ENCODE measurements at places on chromosomes 6 and 20.
A peak's percentile ranks its signal among the peaks of the same experiment; 100 is the strongest.

GRCh38 chr20:33945391-33946081 lies 48.2 kb upstream of the RALY start:
- no peak for DNase-seq

DNA sequence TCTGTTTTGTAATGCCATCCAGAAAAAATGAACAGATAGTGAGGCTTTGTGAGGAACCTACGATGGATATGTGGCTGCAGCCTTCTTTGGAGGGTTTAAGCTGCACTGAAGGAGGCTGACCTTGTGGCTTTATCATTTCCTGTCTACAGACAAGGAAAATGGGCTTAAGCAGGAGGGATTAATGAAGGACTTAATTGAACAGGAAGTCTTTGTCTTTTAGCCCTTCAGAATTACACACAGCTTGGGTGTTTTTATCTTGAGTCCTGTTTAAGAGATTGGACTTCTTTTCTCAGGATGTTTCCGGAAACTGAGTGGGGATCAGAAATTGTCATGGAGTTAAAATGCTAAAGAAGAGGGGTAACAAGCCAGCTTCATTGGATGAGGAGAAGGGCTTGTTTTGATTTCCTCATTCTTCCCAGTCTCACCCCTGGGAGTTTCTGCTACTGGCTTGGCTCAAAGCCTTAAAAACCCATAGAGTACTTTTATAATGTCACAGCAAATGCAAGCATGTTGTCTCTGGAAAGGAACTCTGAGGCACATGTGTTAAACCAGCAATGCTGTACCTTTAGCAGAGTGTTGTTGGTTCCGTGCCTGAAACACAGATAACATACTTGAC lies 193.6 kb downstream of the JARID2 start:
- no peak for DNase-seq

DNA sequence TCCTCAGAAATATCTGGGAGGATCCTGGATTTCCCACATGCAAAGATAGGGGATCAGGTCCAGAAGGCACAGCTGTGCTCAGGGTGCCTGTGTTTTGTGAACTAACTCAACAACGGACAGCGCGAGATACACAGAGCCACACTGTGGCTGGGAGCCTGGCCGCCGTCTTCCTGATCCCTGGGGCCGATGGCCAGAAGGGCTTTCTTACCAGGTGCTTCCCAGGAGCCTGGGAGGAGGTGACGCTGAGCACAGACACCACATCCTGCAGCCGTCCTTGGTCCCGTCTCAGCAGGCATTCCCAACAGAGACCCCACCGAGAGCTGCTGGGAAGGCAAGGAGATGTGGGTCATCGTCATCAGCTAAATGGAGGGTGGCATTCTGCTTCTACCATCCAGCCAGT lies 144.6 kb upstream of the AFDN start:
- no peak for DNase-seq

DNA sequence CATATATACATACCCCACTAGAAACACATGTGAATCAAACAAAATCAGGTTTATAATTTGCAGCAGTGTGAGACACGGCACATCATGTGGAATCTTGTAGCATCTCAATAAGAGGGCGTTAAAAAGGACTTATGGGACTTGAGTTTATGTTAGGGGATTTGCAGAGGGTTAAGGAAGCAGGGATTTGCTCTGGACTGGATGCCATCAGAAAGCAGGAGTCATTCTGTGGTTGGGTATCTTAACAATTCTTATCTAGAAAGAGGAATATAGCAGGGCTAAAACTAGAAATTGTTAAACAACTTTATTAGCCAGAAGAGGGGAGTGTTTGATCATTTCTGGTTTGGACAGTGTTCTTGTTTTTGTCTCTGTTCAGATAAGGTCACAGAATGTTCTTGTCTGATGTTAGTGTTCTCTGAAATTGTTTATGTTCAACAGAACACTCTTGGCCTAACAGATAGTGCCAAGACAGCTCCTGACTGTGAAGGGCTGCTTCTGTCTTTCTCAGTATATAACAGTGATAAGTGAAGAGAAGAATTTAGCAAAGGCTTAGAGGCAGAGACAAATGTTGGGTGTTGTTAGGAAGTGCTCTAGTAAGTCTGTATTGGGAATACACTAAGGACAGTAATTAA lies 39.2 kb downstream of the LIN28B start:
- DNase-seq: peak; percentile 13

DNA sequence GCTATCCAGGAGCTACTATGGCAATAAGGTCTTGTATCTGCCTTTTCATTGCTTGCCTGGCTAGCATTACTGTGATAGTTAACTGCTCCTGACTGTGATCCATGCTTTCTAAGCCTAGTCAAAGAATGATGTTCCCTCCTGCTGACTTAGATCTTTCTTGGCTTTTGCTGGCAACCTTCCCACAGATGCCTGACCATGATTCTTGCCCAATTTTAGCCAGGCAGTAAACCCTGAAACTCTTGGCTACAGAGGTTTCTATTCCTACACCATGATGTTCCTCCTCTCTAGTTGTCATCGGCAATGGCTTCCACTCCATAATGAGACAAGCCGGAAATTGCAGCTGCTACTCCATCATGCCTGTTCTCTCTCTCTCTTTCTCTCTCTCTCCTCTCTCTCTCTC lies 238.1 kb downstream of the HAO1 start:
- no peak for DNase-seq

- DNase-seq: peak; percentile 53
These were observed 706 bp upstream of the SNX14 start for GRCh38 chr6:85594197-85594930.

DNA sequence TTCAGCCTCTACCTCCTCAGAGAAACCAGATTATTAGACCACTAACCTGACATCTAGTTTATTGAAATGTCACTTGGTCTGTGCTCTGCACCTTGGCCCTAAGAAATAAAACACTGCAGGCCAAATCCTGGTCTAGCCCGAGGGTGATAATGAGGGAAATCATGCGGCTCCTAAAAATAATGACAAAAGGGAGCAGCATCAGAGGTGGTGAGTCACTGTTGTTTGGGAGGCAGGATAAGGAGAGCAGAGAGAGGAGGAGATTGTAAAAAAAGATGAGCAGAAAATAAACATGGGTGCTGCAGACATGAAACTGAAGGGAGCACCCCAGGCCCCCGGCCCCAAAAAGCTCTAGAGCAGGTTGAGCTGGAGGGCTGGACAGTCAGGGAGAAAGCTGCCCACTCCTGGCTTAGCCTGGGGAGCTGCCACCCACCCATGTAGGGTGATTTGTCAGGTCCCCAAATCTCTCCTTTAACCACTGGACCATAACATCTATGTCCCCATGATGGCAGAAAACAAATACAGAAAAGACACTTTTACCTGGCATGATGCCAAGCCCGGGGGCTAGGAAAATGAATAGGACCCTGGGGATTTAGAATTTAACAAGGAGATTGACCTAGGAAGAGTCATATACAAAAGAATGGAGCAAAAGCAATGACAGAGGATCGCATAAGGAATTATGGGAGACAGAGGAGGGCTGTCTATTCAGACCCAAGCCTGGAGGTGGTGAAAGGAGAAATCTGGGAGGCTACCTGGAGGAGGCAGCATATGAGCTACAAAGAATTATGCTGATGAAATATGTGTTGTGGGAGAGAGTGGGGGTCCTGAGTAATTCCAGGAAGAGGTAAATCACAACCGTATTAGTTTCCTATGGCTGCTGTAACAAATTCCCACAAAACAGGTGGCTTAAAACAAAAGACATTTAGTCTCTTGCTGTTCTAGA lies 103.7 kb downstream of the SNAP25 start:
- DNase-seq: no peak

DNA sequence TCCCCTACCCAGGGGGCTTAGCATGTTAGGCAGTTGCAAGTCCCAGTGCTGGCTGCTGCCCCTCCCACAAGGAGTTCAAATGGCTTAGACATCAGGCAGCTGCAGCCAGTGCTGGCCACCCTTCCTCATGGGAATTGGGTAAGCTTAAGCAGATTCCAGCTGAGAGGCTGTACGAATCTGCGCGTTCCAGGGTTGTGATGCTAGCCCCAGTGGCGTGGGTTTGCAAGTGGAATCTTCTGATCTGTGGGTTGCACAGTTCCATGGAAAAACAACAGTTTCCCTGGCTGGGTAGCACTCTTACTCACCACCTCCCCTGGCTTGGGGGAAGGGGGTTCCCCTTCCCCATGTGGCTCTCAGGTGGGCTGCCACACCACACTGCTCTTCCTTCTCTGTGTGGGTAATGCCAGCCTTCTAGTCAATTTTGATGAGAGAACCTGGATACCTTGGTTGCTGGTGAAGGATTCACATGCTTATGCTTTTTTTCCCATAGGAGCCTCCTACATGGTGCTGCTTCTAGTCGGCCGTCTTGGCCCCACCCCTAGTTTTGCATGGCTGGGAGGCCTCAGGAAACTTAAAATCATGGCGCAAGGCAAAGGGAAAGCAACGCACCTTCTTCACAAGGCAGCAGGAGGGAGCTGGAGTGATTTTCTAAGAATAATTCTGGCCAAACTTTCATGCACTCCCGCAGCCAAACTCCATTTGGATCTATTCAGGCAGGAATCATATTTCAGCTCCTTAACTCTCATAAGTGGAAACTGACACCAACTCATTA lies 13.0 kb downstream of the DYNLT2 start:
- no peak for DNase-seq

GRCh38 chr6:33822575-33823395 lies 19.0 kb upstream of the MLN start:
- peak; percentile 18 for DNase-seq

DNA sequence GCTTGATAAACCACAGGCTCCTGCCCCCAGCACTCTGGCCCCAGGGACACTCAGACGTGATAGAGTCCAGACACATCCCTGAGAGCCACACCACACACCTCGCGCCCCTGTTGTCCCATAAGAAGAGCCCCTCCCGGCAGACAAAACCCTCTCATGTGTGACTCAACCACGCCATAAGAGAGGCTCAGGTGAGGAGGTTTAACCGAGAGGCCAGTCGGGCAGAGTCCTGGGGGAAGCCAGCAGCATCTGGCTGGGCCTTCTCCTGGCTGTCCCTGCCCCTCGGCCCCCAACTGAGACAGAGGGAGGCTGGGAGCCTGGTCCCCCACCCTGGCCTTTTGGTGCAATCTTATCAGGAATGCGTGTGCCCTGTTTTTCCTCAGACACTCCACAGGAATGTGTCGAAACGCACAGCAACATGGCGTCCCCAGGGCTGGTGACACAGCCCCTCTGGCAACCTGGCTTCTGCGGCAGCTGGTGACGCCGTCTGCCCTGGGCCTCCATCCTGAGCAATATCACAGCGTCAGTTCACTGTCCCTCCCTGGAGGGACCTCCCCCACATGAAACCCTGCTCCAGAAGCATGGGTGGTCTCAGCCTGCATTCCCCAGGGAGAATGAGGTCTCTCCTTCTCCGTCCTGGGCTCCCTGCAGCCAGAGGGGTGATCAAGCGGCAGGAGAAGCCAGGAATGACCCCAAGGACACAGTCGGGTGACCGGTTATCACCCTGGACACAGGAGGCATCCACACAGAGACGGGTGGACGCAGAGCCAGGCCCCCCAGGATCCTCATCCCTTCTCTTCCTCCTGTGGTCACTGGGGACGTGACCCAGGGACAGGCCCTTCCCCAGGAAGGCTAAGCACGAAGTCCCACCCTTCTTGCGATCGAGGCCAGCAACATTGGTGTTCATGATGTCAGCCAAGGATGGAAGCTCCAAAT lies 156.6 kb upstream of the AFDN start:
- DNase-seq: no peak

DNA sequence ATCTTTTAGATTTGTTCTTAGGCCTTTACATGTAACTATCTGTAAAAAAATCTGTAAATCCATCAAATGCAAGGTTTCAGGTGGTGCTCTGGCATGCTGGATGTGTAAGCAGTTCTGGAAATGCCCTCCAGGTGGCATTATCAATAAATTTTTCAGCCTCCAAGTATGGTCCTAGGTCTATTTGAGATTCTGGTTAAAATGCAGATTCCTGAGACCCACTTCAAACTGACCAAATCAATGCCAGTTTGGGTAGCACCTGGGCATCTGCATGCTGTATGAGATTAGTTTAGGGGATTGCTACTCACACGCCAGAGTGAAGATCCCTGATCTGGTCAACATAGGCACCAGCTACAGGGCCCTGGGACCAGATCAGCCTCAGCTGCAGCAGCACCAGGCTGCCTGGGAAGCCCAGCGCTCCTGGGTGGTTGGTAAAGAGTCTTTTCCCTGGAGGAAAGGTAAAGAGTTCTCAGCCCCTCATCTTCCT lies 507.3 kb upstream of the CITED2 start:
- DNase-seq: peak; percentile 62

- no peak for DNase-seq
These were observed 37.6 kb upstream of the IRF4 start for GRCh38 chr6:353642-354614.

DNA sequence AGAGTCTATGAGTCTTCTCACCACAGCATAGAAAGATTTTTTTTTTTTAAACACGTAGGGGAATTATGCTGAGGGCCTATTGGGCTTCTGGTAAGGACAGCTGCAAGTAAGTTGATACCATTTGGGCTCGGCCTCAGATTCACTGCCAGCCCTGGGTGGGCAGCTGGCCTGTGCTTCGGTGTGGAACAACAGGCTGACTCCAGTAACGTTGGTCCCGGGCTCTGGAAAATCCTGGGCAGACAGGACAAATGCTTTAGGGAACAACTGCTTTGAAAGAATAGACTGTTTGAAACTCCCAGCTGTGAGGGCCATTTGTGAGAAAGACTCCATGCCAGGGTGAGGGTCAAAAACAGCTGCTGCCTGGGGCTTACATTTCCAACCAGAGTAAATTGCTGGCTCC lies 366.5 kb downstream of the QKI start:
- no peak for DNase-seq

DNA sequence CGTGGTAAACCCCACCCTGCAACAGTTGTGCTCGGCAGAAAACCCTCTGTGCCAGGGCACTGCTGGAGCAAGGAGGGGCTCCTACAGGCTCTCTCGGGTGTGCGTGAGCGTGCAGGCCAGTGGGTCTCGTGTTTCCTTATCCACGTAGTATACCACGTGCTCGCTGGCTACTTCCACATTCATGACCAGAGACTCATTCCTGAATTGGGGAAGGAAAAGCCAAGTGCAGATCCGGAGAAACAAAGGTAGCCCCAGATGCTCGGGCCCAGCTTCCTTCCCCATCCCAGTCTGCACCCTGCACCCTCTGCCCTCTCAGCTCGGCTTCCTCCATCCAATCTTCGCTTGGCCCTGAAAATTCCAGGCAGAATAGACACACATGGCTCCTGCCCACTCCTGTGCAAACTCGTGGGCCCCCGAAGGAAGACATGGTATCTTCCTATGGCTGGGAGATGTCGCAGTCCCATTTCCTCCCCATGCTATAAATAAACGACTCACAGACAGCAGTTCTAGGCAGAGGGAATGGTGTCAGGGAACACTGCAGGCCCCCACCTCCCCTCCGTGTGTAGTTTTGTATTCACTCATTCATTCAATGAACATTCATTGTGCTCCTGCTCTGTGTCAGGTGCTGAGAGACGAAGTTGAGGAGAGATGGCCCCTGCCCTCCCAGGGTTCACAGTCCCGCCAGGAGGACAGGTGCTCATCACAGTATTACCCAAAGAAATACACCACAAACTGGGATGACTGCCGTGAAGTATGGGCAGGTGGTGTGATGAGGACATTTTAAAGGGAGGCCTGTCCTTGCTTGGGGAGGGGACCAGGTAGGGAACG lies 29.6 kb downstream of the NPEPL1 start:
- no peak for DNase-seq
